AG20443 (cell line): ENCODE measurements at places on chromosomes 13 and 19.

- peak; percentile 7 for DNase-seq
These were observed 817.5 kb upstream of the SLC10A2 start for GRCh38 chr13:103883698-103884097.

DNA sequence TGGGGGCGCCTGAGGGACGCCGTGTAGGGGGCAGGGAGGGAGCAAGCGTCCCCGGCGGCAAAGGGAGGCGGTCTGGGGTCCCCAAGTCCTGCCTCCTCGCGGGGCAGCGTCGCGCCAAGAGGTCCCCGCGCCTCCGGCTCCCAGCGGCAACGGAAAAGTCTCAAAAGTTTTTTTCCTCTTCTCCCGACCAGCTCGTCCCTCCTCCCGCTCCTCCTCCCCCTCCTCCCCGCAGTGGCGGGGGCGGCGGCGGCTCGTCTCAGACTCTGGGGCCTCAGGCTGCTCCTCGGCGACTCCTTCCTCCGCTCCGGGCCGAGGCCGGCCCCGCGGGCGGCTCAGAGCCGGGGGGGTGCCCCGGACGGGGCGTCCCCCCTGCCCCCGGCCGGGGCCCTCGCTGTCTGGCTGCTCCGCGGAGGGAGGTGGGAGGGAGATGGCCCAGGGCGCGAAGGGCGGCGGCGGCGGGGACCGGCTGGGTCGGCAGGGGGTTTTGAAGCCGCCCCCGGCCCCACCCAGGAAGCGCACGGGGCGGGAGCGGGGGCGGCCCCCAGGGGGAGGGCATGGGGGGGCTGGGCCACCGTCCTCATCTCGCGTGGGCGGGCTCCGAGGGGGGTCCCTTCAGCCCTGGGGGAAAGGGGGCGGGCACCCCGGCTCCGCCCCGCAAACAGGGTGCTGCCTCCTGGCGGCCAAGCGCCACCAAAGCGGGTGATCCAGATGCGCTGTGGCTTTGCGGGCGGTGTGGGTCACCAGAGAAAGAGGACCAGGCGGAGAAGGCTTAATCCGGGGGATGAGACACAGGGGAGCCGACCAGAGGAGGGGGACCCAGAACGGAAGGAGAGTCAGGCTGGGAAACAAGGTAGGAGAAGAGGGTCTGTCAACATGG, at the start of gene TGFB1:
TSS of gene TGFB1 (minus strand) at position 457 of the 877 bp plus-strand sequence. CDS start 878 bp downstream, outside the sequence.
- peak; percentile 96 for DNase-seq

GRCh38 chr19:835210-835810, 5.5 kb upstream of the PRTN3 start:
- DNase-seq: no peak

DNA sequence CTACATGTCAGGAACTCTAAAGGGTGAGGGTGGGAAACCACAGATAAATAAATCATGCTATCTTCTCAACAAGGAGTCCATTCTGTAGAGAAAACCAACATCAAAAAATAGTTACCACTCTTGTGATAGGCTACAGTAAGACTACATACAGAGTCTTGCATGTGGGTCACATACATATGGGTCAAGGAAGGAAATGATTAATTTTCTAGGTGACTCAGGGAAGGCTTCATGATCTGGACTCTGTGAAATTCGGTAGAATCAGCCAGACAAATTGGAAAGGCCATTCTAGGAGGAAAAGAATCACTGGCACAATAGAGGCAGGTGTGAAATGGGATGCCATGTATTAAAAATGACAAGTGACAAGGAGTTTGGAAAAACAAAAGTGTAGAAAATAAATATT, 638.9 kb downstream of the LIG4 start:
- DNase-seq: no peak

GRCh38 chr13:45742985-45743384, 40.9 kb downstream of the CBY2 start:
- DNase-seq: no peak

GRCh38 chr19:15417699-15418098, 1.1 kb downstream of the AKAP8L start:
- no peak for DNase-seq

GRCh38 chr13:74464670-74465069, 330.5 kb upstream of the KLF12 start:
- peak; percentile 47 for DNase-seq

- no peak for DNase-seq
These were observed 10.6 kb downstream of the NOP53 start for GRCh38 chr19:47755762-47756626.

- no peak for DNase-seq
These were observed 100.5 kb upstream of the SLITRK5 start for GRCh38 chr13:87570669-87571068.

DNA sequence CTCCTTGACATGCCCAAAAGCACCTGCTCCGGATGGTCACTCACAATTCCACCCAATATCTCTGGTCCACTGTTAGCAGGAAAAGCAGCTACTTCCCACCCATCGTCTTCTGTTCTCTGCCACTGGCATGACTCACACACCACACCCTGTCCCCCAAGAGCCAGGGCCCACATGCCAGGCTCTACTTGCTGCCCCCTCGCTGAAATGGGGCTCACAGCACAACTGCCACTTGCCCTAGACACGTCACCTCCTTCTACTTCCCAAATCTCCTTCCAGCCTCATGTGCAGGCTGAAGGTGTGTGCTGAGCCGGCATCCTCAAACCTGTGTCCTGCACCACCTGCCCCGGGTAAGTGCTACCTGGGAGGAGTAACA, 65.0 kb downstream of the TBC1D4 start:
- no peak for DNase-seq

DNA sequence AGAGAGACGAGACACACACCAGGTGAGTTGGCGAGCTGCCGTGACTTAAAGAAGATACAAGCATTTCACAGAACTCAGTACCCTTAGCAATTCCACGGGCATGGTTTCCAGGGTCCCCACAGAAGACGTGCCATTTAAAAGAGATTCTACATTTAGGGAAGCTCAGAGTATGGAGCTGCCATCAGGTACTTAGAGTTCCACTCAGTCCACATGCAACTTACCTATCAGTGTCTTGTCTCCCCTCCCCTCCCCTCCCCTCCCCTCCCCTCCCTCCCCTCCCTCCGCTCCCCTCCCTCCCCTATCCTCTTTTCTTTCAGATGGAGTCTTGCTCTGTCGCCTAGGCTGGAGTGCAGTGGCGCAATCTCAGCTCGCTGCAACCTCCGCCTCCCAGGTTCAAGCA, 12.2 kb downstream of the ZNF30 start:
- no peak for DNase-seq

GRCh38 chr19:37654118-37654517, 1.1 kb downstream of the ZFP30 start:
- DNase-seq: peak; percentile 17

DNA sequence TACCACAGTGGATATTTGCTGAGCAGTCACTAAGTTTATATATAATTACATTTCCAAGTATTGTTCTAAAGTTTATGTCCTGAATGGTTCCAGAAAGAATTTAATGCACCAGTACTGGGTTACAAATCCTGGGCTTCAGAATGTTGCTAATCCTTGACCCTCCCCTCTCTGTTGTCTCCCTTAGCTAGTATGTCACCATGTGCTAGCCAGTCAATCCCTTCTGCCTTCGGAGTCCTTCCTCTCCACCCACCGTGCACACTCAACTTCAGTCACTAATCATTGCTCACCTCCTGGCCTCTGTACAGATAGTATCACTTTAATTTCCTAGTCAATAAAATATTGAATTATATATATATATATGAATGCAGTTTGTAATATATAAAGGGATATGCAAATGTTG, 7.5 kb downstream of the FAM124A start:
- no peak for DNase-seq

- DNase-seq: no peak
These were observed 12.7 kb upstream of the LILRA5 start for GRCh38 chr19:54325631-54326030.

DNA sequence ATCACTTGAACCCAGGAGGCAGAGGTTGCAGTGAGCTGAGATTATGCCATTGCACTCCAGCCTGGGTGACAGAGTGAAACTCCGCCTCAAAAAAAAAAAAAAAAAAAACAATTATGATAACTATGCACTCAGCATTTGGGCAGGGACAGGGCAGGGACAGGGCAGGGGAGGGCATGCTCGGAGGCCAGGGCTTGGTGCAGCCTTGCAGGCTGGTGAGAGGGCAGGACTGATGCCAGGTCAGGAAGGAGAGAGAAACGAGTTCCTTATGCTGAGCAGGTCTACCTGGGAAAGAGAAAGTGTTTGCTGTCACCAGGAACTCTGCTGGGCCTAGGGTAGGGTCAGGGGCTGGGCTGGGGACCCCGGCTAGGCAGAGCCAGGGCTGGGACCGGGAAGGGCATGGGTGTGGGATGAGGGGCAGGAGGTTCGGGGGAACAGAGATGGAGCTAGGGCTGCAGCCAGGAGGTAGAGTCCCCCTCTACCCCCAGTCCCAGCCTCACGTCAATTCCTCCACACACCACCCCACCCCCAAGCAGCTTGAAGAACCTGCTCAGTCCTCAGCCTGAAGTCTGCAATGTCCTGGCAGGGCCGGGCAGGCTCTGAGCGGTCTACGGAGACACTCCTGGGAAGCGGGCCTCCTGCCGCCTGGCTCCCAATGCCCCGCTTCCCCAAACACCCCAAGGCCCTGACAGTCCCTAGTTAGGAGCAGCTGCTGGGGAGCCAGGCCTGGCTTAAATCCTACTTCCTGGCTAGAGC, 2.8 kb downstream of the FXYD3 start:
- no peak for DNase-seq

DNA sequence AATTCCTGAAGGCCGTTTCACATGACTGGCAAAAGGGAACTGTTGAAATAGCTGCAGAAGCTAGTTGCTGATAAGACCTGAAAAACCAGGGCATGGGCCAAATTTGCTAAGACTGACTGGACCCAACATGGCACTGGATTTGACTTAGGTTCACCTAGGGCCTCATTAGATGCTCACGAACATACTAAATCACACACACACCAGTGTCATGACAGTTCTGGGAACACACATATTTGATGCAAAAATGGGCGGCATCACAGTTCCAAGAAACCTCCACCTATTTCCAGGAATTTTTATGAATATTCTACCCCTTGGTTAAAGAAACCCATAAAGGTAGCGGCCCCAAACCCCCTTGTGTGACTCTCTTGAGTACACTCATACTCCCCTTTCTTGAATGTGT, 99.6 kb upstream of the OBI1 start:
- no peak for DNase-seq

GRCh38 chr13:91630946-91631345, 232.5 kb downstream of the GPC5 start:
- DNase-seq: no peak

DNA sequence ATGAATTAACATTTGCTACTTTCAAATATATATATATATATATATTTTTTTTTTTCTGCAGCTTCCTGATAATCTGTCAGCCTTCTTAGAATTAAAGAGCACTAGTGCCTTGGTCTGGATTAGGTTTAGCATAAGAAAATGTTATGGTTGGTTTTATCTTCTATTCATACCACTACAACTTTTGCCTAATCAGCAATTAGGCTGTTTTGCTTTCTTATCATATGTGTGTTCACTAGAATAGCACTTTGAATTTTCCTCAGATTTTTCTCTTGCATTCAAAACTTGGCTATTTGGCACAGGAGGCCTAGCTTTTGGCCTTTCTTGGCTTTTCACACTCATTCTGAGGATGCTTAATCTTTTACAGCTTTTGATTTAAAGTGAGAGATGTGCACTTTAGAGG, 1468.1 kb downstream of the PCDH9 start:
- no peak for DNase-seq

- no peak for DNase-seq
These were observed 11.1 kb upstream of the ZNF613 start for GRCh38 chr19:51916167-51916566.

DNA sequence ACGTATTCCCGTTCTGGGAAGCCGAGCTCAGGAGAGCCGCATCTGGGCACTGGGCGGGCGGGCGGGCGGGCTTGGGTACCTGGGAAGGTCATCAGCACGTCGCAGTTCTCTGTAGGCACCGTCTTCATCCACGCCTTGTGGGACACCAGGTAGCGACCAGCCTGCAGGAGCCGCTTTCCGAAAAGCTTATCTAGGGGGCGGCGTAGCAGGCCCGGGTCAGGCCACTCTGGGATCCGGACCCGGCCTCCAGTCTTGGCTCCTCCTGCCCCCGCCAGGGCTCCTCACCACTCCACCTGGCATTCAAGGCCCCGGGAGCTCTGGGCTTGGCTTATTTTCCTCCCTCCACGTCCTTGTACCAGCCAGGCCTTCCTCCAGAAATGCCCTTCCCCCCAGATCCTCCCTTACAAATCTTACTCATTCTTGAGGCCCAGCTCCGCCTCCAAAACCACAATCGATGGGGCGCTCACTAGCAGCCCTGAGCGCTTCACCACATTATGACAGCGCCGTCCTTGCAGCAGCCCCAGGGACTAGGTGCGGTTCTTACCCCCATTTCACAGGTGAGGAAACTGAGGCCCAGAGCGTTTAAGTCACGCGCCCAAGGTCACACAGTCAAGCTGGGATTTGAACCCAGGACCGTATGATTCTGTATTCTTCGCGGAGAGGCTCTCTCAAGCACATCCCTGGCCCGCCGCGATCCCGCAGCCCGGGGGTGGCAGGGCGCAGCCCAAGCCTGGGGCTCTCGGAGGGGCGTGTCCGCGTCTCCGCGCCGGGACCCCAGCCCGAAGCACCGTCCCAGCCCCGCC, 843 bp downstream of the ANO8 start:
- DNase-seq: peak; percentile 83

GRCh38 chr19:1911098-1911497, 5.9 kb downstream of the ADAT3 start:
- DNase-seq: no peak

DNA sequence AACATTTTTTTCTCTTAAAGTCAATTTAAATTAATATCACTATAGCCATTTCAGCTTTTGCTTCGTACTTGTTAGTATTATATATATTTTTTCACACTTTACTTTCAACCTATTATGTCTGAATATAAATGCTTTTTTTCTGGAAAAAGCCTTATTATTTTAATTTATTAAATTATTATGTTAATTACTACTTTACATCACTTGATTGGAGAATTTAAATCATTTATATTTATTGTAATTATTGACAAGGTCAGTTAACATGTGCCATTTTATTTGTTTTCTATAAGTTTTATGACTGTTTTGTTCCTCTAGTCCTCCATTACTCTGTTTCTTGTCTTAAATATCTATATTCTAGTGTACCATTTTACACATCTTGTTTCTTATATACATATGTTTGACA, 1333.4 kb upstream of the MIR17HG start:
- no peak for DNase-seq

- no peak for DNase-seq
These were observed 33.4 kb downstream of the CRTC1 start for GRCh38 chr19:18716857-18717256.

GRCh38 chr19:46892252-46893179, 31.7 kb downstream of the ARHGAP35 start:
- no peak for DNase-seq

DNA sequence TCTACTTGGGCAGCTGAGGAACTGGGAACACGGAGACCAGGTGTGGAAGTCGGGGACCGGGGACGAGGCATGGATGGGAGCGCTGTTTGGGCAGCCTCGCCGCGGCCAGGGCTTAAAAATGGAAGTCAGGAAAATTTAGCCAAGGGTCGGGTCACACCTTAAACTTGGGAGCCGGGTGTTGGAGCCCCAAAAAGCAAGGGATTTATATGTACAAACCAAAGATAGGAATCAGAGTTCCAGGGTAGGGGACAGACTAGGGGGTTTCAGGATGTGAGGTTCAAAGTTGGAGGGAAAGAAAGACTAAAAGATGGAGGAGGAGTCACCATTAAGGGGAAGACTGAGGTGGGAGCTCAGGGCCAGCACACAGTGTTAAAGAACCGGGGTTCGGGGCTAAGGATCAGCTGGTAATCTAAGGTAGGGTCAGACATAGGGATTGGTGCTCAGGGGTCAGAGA, 530 bp downstream of the FOXA3 start:
- no peak for DNase-seq
